ENCODE measurements at places on chromosomes 5 and 9.
A peak's percentile ranks its signal among the peaks of the same experiment; 100 is the strongest.

DNA sequence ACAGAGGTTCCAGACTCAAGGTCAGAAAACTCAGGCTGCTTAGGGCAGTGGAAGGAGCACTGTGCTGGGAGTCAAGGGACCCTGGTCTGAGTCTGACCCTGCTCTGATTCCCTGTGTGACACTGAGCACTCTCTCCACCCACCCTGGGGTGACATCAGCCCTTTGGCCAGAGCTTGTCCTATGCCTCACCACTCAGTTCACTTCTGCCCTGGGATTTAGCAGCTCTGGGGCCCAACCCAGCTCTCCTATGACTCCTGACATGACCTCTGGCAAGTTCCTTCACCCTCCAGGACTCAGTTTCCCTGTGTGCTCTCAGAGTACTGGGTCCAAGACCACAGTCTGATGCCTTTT, 63.9 kb downstream of the FAM114A2 start:
- no peak for DNase-seq

DNA sequence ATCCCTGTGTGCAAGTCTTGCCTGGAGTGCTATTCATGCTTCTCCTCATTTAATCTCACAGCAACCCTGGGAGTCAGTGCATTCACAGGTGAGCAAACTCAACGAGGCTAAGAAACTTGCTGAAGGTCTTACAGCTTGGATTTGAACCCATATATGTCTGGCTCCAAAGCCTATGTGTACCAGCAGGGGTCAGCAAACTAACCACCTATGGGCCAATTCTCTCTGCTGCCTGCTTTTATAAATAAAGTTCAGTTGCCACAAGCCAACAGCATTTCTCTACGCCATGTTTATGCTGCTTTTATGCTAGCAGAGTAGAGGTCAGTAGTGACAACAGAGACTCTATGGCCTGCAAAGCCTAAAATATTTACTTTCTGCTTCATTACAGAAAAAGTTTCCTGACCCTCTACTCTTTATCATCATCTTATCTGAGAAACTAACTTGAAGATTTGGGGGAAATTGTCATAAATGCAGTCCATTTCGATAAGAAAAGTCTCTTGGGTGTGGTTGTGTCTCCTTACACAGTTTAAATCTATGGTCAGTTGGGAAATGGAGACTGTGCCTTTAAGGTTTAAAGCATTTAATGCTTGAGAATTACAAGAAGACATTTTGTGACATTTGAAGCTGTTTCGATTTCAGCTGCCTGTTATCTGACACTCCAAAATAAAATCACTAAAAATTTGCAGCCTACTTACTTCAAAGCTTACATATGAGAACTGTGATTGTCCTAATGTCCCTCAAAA, 137.7 kb downstream of the PRELID2 start:
- DNase-seq: peak; percentile 53

GRCh38 chr5:14243766-14244165, 100.6 kb downstream of the TRIO start:
- DNase-seq: no peak

- peak; percentile 71 for DNase-seq
These were observed 4.9 kb upstream of the C7 start for GRCh38 chr5:40904205-40904993.

- no peak for DNase-seq
These were observed 764 bp downstream of the ANKRA2 start for GRCh38 chr5:73564675-73565074.

- no peak for DNase-seq
These were observed 20.2 kb downstream of the TEK start for GRCh38 chr9:27129221-27129620.

- DNase-seq: no peak
These were observed 13.5 kb upstream of the GNA14 start for GRCh38 chr9:77661566-77662085.

GRCh38 chr5:150723845-150724244, 23.0 kb upstream of the RBM22 start:
- DNase-seq: no peak

GRCh38 chr9:15287309-15287708, 19.7 kb downstream of the TTC39B start:
- DNase-seq: no peak

- no peak for DNase-seq
These were observed 55.2 kb upstream of the AFAP1L1 start for GRCh38 chr5:149216496-149216895.

GRCh38 chr5:178644826-178645545, 18.1 kb upstream of the CLK4 start:
- peak; percentile 69 for DNase-seq

GRCh38 chr9:30609713-30610112, 1774.7 kb upstream of the ACO1 start:
- no peak for DNase-seq

All from EL (cell line).